ENCODE measurements at places on chromosomes 11 and 22.

DNA sequence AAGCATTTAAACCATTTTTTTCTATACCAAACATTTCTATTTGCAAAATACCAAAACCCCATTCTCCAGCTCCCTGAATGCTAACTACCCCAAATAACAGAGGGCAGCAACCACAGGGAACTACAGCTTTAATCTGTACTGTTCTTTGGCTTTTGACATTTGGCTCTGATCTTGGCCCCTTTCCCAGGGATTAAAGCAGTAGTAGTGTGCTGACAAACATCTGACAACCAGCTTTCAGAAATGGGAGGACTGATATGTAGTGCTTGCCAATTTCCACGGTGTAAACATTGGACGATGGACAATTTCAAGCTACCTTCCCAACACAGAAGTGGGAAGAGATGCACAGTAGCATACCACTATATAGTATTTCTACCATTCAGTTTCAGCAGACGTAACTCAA is 88.4 kb upstream of the TEAD1 start:
- DNase-seq: no peak

- no peak for DNase-seq
Observed at GRCh38 chr11:19929655-19930054, 217.0 kb downstream of the NAV2 start.

GRCh38 chr11:41306431-41306830 is 153.0 kb downstream of the LRRC4C start:
- no peak for DNase-seq

DNA sequence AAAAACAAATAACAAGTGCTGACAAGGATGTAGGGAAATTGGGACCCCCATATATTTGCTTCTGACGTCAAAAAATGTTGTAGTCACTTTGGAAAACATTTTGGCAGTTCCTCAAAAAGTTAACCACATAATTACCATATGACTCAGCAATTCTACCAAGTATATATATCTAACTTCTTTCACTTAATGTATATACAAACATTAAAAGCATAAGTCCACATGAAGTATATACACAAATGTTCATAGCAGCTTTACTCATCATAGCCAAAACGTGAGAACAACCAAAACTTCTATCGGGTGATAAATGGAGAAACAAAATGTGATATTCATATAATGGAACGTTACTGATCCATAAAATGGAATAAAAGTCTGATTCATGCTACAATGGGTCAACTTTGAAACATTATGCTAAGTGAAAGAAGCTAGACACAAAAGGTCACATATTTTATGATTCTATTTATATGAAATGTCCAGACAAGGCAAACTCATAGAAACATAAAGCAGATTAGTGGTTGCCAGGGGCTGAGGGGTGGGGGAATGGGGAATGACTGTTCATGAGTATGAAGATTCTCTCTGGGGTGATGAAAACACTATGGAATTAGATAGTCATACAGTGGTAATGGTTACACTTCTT is 48.7 kb upstream of the TEAD1 start:
- no peak for DNase-seq

DNA sequence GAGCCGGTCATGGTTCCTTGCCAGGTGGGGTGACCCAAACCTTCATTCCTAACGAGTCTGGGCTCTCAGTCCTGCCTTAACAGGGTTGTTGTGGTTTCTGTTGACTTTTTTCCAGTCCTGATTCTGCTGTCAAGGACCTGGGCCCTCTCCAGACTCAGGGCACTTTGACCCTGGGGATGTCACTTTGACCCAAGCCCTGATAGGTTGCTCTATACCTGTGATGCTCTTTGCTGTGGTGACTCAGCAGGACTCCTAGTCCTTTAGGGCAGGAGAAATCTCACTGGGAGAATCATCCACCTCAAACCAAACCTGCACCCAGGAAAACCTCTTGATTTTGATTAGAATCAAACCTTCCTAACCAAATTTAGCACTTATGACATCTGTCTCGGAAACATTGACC is 20.5 kb upstream of the MPPED1 start:
- no peak for DNase-seq

DNA sequence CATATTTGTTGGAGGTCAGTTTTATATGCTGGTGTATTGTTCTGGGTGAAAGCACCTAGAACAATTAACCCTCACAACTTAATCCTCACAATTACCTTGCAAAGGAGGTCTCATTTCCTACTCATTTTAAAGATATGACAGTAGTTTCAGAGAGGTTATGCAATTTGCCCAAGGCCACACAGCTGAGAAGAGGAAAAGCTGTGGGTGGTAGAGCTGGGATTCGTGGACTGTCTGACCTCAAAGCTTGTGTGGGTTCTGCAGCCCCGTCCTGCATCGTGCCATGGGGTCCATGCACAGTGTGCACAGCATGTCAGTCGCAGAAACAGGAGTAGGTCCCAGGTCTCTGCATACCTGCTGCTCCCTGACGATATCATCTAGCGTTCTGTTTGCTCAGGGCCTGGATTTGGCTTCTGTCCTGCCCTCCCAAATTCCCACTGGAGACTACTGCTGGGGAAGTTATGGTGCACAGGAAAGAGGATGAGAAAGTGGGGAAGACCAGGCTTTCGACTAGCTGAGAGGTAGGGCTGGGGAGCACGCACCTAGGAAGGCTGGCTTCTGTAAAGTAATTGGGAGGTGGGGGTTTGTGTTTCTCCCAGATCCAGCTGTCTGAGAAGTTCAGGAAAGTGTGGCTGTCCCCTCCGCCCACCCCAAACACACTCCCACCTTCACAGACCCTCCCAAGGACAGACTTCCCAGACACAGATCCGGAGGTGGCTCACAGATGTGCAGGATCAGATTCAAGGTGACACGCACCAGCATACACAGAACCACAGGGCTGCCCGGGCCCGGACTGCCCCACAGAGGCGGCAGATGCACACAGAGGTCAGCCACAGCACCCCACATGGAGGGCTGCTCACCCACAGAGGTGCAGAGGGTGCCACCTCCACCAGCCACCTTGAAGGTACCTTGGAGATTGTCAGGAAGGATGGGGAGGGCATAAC is 2.0 kb downstream of the BACE1 start:
- no peak for DNase-seq

All from HL-60 (cell line).